Fibroblast of skin of left quadriceps (primary cell): ENCODE measurements at places on chromosomes 16 and 17.

DNA sequence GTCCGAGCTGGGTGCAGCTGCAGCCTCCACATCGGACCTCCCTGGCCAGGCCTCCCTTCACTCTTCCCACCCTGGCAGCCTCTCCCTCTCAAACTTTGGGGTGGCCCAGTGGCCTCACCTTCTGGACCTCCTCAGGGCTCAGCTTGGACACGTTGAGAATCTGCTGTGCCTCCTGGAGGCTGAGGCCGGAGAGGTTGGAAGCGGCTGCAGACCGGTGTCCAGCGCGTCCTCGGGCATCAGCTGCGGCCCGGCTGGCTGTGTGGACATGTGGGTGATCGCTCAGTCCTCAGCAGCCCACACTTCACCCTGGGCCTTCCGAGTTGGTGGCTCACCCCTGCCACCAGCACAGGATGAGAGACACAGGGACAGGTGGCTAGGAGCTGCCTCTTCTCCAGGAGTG, 9.9 kb downstream of the PAM16 start:
- no peak for DNase-seq

GRCh38 chr17:28551421-28552175, 826 bp downstream of the UNC119 start:
- no peak for DNase-seq

DNA sequence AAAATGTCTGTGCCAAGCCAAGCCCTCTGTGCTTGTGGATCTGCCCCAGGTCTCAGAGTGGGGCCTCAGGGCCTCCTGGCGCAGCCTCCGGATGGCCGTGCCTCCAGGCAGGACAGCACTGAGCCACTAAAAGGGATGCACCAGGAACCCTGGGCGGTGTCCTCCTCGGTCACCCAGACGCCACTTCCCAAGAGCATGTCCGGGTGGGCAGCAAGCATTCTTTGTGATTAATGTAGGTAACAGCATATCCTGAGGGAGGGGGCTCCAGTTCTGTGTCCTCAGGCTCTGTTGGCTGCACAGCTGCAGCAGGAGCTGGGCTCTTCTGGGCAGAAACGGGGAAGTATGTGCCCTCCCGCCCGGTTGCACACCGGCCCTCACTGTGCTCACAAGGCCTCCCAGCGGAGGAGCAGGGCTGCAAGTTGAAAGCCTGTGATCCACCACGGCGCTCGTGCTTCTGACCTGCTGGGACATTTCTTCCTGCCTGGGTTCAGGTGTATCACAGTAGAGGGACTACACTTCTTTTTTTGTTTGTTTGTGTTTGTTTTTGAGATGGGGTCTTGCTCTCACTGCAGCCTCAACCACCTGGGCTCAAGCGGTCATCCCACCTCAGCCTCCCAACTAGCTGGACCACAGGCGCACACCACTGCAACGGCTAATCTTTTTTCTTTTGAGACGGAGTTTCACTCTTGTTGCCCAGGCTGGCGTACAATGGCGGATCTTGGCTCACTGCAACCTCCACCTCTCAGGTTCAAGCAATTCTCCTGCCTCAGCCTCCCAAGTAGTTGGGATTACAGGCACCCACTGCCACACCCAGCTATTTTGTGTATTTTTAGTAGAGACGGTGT, 37.9 kb upstream of the CHMP6 start:
- DNase-seq = no peak

GRCh38 chr17:37212179-37212578, 163.6 kb upstream of the C17orf78 start:
- DNase-seq = no peak

DNA sequence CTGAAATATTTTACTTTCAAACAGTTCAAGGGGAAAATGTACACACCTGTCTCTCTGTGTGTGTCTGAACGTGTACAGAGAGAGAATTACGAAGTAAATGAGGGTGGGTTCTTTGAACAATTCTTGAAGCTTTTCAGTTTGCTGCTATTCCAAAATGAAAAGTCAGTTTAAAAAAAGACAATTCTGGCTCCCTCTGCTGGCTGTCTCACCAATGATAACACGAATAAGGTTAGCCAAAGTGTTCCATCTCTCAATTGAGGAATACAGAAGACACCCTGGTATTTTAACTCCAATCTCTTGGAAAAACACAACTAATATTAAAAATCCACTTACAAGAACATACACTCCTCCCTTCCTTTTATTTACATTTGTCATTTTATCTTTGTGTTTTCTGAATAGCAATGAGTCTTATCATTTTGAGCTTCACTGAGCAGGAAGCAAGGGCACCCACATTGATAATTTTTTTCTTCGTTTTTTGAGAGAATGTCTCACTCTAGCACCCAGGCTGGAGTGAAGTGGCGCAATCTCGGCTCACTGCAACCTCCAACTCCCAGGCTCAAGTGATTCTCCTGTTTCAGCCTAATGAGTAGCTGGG, 20.5 kb downstream of the EFTUD2 start:
- DNase-seq = no peak

DNA sequence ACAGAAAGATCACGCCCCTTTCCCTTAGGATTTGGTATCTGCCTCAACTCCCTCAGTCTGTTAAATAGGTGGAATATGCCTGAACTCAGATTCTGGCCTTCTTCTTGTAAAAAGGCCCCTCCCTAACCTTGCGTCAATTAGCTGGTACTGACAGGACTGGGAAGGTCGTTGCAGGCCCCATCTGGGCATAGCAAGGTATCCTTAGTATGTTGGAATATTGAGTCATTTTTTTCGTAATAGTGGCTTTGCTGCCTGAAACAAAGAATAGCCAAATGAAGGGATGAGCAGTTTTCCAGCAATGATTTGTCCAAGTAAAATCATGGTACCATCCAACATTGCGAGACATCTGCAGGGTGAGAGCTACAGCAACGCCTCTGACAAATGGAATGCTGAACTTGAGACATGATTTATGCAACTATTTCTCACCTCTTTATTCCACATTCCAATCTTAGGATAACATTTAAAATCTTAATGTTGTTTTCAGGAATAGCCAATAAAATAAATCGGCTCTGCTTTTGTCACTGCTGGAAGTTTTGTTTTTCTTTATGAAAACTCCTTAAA, 39.3 kb upstream of the BRD7 start:
- no peak for DNase-seq

- DNase-seq = no peak
These were observed 6.0 kb downstream of the SYNGR2 start for GRCh38 chr17:78174346-78174869.

DNA sequence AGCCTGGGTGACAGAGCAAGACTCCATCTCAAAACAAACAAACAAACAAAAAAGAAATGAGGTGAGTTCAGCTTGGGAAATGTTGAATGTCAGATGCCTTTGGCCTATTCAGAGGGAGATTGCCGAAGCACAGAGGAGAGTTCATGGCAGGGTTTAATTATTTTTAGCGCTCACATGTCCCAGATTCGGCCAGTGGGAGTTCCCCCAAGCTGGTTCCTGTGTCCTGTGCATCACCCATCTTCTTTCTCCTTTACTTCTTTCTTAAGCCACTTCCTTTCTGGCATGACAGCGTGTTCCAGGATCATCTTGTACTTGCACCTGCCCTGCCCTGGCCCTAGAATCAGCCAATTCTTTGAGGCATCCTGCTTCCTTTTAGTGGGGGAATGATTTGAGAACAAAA, 9.2 kb downstream of the MPV17L start:
- no peak for DNase-seq

GRCh38 chr17:792277-792676, 10.1 kb downstream of the MRM3 start:
- no peak for DNase-seq

GRCh38 chr16:4386951-4387565, 15.4 kb downstream of the VASN start:
- DNase-seq = no peak

DNA sequence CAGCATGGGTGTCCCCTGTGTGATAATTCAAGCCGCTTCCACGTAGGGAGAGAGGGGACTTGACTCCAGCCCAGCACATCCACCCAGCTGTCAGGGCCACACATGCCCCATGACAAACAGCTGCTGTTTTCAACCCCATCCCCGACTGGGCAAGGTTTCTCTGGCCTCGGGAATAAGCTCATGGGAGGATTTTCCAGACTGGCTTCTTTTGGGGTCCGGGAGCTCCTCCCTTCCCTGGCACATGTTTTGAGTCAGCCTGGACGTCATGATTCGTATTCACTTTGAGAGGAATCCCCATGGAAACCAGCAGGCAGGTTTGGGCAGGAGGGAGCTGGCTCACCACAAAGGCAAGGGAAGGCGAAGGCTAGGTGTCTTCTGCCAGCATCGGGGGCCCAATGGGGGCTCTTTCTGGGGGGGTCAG, 156.4 kb downstream of the CMIP start:
- no peak for DNase-seq

DNA sequence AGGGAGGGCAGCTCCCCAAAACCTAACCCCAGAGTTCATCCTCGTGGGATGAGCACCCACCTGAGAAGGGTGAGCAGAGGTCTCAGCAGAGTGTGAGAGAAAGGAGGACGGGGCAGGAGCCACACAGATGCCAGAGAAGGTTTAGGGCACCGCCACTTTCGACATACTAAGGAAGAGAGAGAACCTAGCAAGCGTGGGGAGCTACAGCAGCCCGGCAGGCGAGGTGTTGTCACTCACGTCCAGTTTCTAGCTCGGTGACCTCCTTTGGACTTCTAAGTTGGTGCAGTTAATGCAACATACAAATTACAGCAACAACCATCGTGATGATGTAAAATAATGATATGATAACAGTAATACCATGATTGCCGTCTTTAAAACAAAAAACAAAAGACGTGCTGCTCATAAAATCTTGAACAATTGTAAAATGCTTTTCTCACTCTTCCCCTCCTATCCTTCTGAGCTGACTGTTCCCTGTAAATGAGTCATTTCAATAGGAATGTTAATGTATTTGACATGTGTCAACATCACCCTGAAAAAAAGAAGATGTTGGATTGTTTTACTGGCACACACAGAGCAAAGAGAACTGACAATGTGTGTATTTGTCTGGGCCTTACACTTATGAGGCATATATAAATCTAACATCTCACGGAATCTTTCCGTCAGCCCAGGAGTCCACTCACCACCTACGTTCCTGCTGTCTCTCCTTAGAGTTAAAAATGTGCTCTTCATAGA, 158.2 kb upstream of the MAF start:
- DNase-seq = no peak

- no peak for DNase-seq
These were observed 55.1 kb upstream of the CLEC3A start for GRCh38 chr16:77967054-77967904.

DNA sequence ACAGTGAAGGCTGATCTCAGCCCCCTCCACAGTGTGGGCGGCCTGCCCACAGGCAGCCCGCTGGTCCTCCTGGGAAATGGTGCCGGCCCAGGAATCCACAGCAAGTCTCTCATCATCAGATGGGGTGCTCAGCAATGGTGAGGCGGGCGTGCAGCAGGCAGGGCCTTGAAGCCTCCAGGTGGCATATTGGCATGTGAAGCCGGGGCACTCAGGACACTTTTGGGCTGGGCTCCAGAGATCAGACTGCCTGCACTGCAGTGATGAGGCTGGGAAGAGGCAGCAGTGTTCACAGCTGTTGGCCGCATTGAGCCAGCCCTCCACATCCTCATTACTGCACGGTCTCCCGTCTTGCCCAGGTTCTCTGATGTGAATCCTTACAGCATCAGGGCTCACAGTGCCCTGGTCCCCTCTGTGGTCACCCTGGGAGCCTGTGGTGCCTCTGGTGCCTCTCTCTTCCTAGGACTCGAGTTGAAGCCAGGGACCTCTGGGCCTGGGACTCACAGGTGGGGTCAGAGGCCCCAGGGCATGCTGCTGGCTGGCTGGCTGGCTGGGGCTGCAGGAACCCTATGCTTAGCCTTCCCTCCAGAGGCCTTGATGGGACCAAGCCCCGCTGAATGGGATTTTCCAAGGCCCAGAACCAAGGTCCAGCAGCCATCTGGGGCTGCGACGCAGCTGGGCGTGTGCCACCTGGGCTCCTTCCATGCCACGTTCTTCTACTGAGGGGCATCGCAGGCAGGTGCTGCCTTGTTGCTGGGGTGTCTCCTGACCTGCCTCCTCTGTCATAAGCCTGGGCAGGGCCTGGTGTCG, 48.6 kb downstream of the TNFRSF13B start:
- no peak for DNase-seq

DNA sequence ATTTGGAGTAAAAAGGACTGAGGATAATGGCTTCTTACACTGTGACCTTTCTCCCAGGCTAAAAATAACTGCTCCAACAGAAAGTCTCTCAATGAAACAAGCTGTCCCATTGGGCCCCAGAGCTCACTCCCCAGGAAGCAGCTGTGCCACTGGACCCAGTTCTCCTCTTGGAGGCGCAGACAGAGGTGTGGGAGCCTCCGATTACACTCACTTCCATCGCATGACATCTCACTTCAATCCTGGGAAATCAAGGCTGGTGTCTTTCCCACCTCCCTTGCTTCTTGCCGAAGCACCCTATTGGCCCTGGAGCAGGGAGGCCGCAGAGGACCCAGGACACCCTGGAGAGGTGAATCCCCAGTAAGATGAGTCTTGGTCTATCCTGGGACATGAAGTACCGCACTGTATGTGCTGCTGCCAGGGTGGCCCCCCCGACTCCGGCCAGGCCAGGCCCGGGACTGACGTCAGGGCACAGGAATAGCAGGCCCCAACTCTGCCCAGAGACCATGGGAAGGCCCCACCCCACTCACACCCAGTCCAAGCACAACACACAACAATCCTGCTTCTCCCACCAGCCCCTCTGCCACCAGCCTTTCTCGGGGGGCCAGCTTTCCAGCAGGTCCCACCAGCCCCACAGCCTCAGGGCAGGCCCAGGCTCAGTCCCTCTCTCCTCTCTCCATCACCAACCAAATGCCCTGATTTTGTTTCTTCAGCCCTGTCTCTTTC, 29.5 kb downstream of the SRL start:
- no peak for DNase-seq

GRCh38 chr17:8884336-8884990, 17.0 kb upstream of the PIK3R6 start:
- no peak for DNase-seq

- DNase-seq = peak; percentile 84
These were observed 389.5 kb downstream of the SLC39A11 start for GRCh38 chr17:72702998-72703397.

DNA sequence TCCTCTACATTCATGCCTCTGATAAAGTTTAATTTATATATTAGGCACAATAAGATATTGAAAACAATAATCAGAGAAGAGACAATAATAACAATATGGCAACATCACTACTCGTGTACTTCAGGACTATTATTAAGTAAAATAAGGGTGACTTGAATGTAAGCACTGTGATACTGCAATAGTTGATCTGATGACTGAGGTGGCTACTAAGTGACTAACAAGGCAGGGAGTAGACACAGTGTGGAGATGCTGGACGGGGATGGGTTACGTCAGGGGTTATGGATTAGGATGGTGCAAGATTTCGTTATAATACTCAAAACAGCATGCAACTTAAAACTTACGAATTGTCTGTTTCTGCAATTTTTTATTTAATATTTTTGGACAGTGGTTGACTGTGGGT, 32.5 kb downstream of the CYLD start:
- DNase-seq = no peak
